IMR-90 (cell line): ENCODE measurements at places on chromosomes 5 and 9. TPM values are rescaled to one million over a fixed set of nuclear protein-coding genes. Genes with fewer than 3 reads are reported as not detected.

Gene GDNF
- total RNA-seq = 0.18 and 0.28 TPM in 2 replicates

Gene SLC34A1
- not detected in 2 replicates for total RNA-seq

Gene NR2F1
- 18.1 and 19.0 TPM in 2 replicates for total RNA-seq

Gene APBA1
- 3.8 and 4.2 TPM in 2 replicates for total RNA-seq

Gene PTGER4
- total RNA-seq = 7.9 and 10.6 TPM in 2 replicates

Gene FOXE1
- total RNA-seq = under 0.01 and 0.28 TPM in 2 replicates

Gene PCDHGA10
- total RNA-seq = 6.6 and 6.9 TPM in 2 replicates

Gene FOXD4L3
- total RNA-seq = under 0.01 TPM in 1 of 2 replicates, not detected in the other

Gene GLE1
- 35.3 and 39.4 TPM in 2 replicates for total RNA-seq

Gene PCDHGA9
- total RNA-seq = 3.9 and 4.5 TPM in 2 replicates

DNA sequence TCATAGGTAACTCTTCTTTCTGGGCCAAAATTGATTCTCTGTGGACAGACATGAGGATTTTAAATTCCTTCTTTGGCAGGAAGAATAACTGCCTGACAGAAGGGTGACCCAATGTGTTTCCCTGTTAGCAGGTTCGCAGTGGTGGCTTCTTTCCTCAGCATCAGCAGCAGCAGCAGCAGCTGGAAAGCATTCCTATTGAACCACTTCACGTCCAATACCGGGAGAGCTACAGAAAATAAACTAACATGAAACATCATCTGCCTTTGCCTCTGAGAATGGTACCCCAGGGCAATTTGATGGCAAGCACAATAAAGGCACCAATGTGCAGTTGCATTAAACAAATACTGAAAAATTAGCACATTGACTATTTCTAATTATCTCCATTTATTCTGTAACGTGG, 214.5 kb downstream of the TMEM167A start:
- H3K4me3 ChIP-seq = no peak overlapping the region
- peaks cover 3% of the 10 kb centered on the region for H3K27me3 ChIP-seq
- H3K27ac ChIP-seq = no peak overlapping the region
- H3K4me1 ChIP-seq = no peaks in the 10 kb centered on the region
- H3K36me3 ChIP-seq = no peaks in the 10 kb centered on the region

- no peak overlapping the region for H3K4me3 ChIP-seq
- H3K4me1 ChIP-seq = no peaks in the 10 kb centered on the region
- no peak for DNase-seq
- no peaks in the 10 kb centered on the region for H3K27me3 ChIP-seq
Observed at GRCh38 chr9:122276096-122276495, 11.4 kb downstream of the MRRF start.

DNA sequence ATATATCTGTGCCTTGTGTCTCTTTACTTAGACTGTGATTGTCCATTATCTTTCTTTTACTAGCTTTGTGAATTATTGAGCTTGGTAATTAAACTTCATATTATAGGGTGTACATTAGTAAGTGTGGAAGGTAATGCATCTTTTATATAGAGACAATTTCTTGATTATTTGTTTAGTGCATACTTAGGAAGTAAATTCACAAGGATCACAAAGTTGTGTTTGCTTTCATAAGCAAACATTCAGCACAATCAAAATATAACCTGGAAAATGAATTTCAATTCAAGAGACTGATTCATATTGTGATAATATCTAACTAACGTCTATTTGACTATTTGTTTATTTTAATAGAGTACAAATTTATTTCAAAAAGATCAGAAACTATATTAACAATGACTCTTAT, 749.9 kb upstream of the NUDT12 start:
- no peak overlapping the region for H3K4me3 ChIP-seq
- no peak for DNase-seq
- no peaks in the 10 kb centered on the region for H3K27me3 ChIP-seq

DNA sequence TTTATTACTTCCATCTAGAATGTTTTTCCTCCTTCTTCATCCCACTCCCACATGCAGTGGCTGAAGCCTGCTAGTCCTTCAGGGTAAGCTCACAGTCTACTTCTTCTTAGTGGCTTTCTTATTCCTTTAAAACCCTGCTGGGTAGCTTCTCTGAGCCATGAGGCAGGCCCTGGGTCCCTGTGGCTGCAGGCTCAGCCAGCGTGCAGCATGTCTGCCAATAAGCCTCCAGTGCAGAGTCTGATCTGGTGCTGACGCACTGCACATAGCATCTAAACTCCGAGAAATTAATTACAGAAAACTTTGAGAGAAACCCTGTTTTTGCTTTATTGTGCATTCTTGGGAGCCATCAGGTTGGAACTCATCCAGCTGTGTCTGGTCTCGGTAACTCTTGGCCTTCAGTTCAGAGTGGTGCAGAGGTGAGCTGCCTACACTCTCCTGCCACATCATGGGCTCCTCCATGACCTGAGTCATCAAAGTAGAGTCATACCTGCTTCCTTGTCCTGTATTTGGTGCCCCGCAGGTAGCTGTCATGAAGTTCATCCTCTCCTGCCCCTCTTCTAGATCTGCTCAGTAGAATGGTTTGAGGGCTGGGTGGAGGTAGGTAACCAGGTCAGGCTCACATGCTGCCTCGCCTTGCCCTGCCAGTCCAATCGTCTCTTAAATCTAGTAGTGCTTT, 339.4 kb downstream of the KDM4C start:
- H3K27me3 ChIP-seq = no peaks in the 10 kb centered on the region
- no peak for DNase-seq
- no peak overlapping the region for H3K27ac ChIP-seq
- peaks cover 3% of the 10 kb centered on the region; the same call in 1 of the 2 replicates for H3K4me1 ChIP-seq
- H3K4me3 ChIP-seq = no peak overlapping the region
- H3K36me3 ChIP-seq = no peaks in the 10 kb centered on the region

DNA sequence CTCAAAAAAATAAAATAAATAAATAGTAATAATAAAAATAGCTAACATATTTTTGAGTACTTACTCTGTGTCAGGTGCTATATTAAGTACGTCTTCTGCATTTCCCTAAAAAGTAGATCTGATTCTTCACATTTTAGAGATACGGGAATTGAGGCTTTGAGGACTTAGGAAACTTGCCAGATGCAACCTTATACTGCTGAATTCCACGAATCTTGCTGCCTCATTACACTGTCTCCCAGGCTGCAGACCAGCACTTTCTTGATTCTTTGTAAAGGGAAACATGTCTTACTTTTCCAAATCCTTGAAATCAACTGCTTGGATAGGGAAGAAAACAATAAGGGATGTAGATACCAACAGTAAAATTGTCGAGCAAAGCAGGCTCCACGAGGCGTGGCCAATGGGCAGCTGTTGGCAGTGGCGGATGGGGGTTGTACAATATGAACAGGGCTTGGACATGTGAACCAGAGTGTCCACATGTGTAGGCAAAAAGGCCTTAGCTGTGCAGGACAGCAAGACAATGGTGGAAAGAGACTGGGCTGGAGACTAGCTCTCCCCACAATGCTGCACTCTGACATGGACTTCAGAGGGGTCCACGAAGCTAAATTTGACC, 124.3 kb upstream of the RAI14 start:
- H3K4me1 ChIP-seq = peaks cover 36% of the 10 kb centered on the region
- peak; percentile 80 for DNase-seq
- H3K36me3 ChIP-seq = no peaks in the 10 kb centered on the region
- H3K4me3 ChIP-seq = no peak overlapping the region
- H3K27ac ChIP-seq = peak overlapping the region; percentile 61; the same call in 1 of the 2 replicates

GRCh38 chr9:7273575-7273974, 515.8 kb downstream of the KDM4C start:
- peaks cover 6% of the 10 kb centered on the region for H3K27me3 ChIP-seq
- DNase-seq = peak; percentile 40
- no peaks in the 10 kb centered on the region for H3K36me3 ChIP-seq

- H3K27ac ChIP-seq = no peak overlapping the region
- peaks cover 9% of the 10 kb centered on the region; the same call in 1 of the 2 replicates for H3K27me3 ChIP-seq
- no peak overlapping the region for H3K4me3 ChIP-seq
- H3K36me3 ChIP-seq = no peaks in the 10 kb centered on the region
Observed at GRCh38 chr9:135971892-135972291, 10.7 kb upstream of the UBAC1 start.

DNA sequence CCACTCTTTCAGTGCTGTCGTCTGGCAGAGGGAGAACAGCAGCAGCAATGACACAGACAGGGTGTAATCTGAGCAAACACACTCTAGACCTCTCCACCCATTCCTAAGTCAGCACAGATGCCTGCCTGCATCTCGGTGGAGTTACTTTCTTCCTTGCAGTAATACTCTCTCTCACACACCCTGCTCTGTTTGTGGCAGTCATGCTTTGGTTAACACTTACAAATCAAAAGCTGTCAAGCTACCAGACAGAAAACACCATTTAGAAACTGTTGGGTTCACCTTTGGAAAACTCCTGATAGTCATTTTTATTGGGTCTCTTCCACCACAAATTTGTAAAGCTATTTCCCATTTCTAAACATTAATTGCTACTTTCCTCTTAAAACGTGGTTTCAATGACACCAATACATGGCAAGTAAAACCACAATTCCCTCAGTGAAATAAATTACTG, 27.3 kb downstream of the LHFPL2 start:
- peaks cover 39% of the 10 kb centered on the region for H3K36me3 ChIP-seq
- peaks cover 5% of the 10 kb centered on the region for H3K4me1 ChIP-seq
- H3K27me3 ChIP-seq = no peaks in the 10 kb centered on the region
- DNase-seq = peak; percentile 56

GRCh38 chr9:134209731-134210311, 45.5 kb upstream of the RNU6ATAC start:
- H3K4me1 ChIP-seq = peaks cover 18% of the 10 kb centered on the region
- H3K27ac ChIP-seq = no peak overlapping the region
- H3K4me3 ChIP-seq = no peak overlapping the region
- DNase-seq = no peak

- peak; percentile 86 for DNase-seq
- H3K4me3 ChIP-seq = no peak overlapping the region
- H3K4me1 ChIP-seq = peaks cover 6% of the 10 kb centered on the region
- no peaks in the 10 kb centered on the region for H3K27me3 ChIP-seq
Observed at GRCh38 chr5:69213513-69214215, 21.0 kb upstream of the CDK7 start.

GRCh38 chr5:123813937-123814624, 302.1 kb downstream of the CSNK1G3 start:
- peak; percentile 25 for DNase-seq
- H3K27ac ChIP-seq = no peak overlapping the region
- no peaks in the 10 kb centered on the region for H3K27me3 ChIP-seq
- no peaks in the 10 kb centered on the region for H3K36me3 ChIP-seq
- H3K4me1 ChIP-seq = peaks cover 9% of the 10 kb centered on the region; the same call in 1 of the 2 replicates
- no peak overlapping the region for H3K4me3 ChIP-seq

DNA sequence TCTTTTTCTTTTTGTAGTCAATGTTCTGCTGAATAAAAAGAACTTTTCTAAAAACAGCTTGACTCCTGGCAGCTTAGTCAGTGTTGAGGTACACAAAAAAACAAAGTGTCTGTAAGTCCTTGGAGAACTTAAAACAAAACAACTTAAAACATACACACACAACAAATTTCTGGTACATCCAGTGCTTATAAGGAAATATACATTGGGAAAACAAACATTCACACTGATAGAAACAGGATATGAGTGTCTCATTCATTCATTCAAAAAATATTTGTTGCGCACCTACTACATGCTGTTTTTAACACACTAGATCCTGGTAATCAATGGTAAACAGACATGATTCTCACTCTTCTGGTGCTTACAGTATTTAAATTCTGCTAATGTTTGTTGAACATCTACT, 27.4 kb upstream of the MEGF9 start:
- H3K4me1 ChIP-seq = no peaks in the 10 kb centered on the region
- no peaks in the 10 kb centered on the region for H3K27me3 ChIP-seq
- H3K4me3 ChIP-seq = no peak overlapping the region
- no peak for DNase-seq
- H3K36me3 ChIP-seq = no peaks in the 10 kb centered on the region

GRCh38 chr5:139025651-139026050, 150.5 kb upstream of the LRRTM2 start:
- H3K4me1 ChIP-seq = no peaks in the 10 kb centered on the region
- DNase-seq = no peak
- no peak overlapping the region for H3K27ac ChIP-seq
- peaks cover 5% of the 10 kb centered on the region; the same call in 1 of the 2 replicates for H3K36me3 ChIP-seq

- H3K4me3 ChIP-seq = no peak overlapping the region
- H3K36me3 ChIP-seq = no peaks in the 10 kb centered on the region
- no peak overlapping the region for H3K27ac ChIP-seq
- peaks cover 24% of the 10 kb centered on the region for H3K27me3 ChIP-seq
- no peak for DNase-seq
- no peaks in the 10 kb centered on the region for H3K4me1 ChIP-seq
Observed at GRCh38 chr5:149651686-149652085, 70.4 kb downstream of the ARHGEF37 start.

DNA sequence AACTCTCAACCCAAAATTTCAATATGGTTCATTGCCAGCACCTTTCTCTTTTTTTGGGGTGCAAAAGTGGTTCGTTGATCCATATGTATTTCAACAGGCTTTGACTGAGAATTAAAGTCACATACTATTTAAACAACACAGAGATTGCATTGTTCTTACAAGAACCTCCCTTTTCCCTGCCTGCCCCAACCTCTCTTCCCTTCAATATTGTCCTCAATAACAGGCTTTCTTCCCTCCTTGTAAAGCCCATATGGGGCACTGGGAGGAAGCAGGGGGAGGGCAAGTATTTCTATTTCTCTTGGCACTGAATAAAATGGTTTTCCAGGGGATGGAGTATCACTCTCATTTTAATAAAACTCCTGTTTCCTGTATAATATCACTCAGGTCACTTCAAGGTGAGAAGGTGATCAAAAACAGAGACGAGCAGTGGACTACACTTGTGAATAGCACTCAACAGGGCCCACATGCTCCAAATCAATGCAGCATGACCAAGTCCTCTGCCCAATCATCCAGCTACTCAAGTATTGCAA, 65.1 kb downstream of the EFNA5 start:
- H3K27me3 ChIP-seq = no peaks in the 10 kb centered on the region; the same call in 1 of the 2 replicates
- H3K36me3 ChIP-seq = no peaks in the 10 kb centered on the region
- H3K4me1 ChIP-seq = 0 out of 2 replicates have a peak, but pooled peaks cover 2% of the 10 kb centered on the region
- H3K4me3 ChIP-seq = no peak overlapping the region
- no peak for DNase-seq
- H3K27ac ChIP-seq = no peak overlapping the region

DNA sequence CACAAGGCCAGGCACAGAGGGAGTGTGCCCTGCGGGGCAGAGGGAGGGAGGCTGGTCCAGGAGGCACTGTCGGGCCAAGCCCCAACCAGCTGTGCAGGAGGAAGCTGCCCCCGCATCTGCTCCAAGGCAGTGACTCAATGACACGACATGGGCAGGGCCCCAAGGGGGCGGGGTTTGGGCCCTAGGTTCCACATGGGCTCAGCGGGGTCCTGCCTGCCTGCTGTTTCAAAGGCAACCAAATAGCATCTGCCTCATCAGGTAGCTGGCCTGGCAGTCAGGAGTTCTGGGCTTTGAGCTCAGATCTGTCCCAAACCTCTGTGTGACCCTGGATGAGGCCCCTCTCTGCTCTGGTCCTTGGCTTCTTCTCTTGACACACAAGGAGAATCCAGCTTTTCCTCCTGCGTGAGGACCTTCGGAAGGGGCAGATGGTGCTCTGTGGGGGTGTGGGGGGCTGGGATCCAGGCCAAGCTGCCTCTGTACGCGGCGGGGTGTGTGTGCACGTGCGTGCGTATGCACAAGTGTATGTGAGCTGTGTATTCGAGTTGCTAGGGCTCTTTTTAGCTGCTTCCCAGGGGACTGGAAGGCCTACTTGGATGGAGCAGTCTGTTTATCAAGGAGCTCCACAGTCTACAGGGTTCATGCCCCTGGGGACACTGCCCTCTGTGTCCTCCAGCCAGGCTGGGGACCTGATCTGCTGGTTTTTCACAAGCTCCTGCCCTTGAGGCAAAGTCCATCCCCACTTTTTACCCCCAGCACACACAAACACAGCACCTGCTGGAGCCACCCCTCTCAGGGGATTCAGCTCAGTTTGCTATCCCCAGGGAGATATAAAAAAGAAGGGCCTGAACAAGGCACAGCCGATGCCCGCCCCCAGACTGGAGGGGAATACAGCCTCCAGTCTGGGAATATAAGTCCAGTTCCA, 138.9 kb downstream of the RGS3 start:
- H3K27me3 ChIP-seq = no peaks in the 10 kb centered on the region
- peaks cover 47% of the 10 kb centered on the region for H3K4me1 ChIP-seq
- peak; percentile 88 for DNase-seq
- peak overlapping the region; percentile 41 for H3K27ac ChIP-seq
- H3K4me3 ChIP-seq = no peak overlapping the region
- H3K36me3 ChIP-seq = peaks cover 7% of the 10 kb centered on the region
